ENCODE measurements at places on chromosomes 7 and 10.

GRCh38 chr10:64503429-64503828, 982.2 kb downstream of the REEP3 start:
- DNase-seq: no peak

DNA sequence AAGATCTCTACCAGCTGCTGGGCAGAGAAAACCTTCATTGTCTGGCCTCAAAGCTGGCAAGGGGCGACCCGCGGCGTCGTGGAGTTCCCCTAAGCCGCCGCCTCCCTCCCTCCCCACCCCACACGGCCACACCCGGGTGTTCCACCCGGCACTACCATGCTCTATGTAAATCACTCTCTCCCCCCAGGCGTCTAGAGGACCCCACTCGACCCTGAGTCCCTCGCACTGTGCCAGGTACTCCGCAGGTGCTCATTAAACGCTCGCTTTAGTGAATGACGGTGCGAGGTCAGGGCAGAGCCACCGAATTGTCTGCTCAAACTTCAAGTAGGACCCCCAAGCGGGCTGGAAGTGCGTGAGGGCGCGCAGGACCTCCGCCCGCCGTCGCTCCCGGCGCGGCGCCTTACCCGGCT, 628 bp downstream of the PARP12 start:
- peak; percentile 23 for DNase-seq

DNA sequence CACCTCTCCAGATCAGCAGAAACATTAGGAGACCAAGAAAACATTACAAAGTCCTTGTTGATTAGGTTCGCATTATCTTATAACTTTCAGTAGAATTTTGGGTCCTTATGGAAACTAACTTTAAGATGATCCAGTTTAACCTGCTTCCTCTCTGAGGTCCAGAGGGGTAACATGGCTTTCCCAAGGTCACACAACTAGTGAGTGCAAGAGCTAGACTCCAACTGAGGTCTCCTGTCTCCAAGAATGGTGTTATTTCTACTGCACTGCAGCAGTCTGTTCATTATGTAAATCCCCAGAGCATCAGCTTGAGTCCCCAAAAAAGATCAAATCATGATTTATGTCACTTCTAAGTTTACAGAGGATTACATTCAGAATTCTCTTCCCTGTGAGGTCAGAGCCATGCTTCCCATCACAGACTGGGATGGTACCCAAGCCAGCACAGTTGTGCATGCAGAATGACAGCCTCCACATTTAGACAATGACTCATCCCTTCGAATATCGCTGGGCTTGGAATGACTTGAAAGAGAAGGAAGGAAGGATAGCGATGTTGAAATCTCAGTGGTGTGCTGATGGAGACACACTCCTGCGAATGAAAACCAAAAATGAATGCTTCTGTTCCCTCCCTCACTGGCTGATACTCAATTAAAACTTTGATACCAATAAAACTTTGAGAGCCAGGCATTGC, 163.1 kb upstream of the PLXNA4 start:
- DNase-seq: no peak

DNA sequence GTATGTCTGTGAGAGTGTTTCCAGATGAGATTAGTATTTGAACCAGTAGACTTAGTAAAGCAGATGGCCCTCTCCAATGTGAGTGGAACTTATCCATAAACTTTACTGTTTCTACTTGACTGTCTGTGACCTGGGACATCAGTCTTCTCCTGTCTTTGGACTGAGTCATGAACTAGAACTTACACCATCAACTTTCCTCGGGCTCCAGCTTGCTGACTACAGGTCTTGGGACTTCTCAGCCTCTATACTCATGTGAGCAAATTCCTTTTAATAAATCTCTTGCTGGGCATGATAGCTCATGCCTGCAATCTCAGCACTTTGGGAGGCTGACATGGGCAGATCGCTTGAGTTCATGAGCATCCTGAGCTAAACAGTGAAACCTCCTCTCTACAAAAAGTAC, 25.7 kb upstream of the WAPL start:
- DNase-seq: no peak

- no peak for DNase-seq
Observed at GRCh38 chr7:94332571-94332970, 62.1 kb upstream of the COL1A2 start.

- no peak for DNase-seq
Observed at GRCh38 chr10:97428572-97428981, 2.6 kb downstream of the PGAM1 start.

GRCh38 chr10:10687751-10688150, 329.9 kb upstream of the CELF2 start:
- DNase-seq: no peak

GRCh38 chr10:88152728-88153133, 289.3 kb downstream of the PTEN start:
- peak; percentile 74 for DNase-seq

DNA sequence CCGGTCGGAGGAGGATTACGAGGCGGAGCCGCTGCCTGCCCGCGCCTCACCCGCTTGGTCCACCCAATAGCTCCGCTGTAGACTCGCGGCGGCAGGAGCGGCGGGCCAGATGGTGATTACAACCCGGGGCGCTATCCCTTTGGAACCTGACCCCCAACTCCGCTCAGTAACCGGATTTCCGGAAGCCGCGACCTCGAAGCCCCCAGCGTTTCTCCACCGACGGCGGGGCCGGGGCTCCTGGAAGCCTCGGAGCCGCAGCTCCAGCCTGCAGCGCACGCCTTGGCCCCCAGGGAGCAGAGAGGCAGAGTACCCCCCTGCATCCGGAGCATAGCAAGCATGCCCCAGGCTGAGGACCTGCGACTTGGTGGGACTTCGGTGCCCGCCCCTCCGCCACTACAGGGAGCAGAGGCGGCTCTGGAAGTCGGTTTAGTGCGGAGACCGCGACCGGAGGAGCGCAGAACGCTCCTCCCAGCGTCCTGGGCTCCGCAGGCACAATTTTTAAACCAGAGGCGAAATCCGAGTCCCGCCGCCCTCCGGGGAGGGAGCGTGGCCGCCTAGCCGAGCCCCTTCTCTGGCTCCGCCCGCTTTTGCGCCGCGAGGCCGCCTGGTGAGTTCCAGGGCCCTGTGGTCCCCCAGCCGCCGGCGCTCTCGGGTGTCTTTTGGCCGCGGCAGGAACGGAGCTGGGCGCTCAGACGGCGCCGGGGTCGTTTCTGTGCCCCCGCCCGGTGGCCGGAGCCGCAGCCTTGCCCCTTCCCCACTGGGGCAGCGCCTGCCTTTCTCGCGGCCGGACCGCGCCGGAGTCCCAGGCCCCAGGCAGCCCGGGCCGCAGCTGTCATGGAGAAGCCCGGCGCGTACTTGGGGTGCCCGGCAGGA, 28.2 kb upstream of the BMS1 start:
- no peak for DNase-seq

- no peak for DNase-seq
Observed at GRCh38 chr10:127408112-127408710, 140.9 kb upstream of the NPS start.

GRCh38 chr10:118968060-118968459, 61.5 kb upstream of the NANOS1 start:
- DNase-seq: no peak

GRCh38 chr7:35037211-35037525, at the start of gene DPY19L1:
DPY19L1 (minus strand) TSS chr7:35037485; CDS start chr7:35037394, 91 bp downstream.
- no peak for DNase-seq

GRCh38 chr10:97034958-97035769, 150.6 kb downstream of the SLIT1 start:
- no peak for DNase-seq

DNA sequence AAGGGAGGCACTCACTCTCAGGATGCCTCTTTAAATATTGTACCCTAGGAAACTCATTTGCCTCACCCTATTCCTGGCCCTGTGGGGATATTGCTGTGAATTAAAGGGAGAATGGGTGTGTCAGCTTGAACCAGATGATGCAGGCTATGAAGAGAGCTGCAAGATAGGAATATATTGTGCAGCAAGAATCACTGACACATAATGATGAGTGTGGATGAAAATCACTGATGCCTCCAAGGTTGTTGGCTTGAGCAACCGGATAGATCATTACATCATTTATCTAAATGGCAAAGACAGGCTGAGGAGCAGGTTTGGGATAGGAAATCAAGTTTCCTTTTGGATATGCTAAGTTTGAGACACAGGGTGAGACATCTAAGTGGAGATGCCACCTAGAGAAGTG, 6.2 kb downstream of the SLC26A4 start:
- DNase-seq: no peak

DNA sequence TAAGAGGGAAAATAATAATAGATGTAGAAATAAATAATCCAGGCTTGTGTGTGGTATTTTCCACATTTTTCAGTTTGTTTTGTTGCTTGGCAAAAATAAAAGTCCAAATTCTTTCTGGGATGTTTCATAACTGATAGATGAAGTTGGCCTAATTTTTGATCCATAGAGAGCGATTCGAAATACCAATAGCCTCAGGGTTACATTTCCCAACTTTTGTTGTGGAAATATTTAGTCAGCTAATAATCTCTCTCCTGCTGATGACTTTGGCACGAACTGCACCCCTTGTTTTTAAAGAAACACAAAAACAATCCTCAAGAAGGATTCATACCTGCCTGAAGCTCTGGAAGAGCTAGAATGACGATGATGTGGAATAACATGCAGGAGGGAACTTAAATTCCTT, 483.2 kb downstream of the ADRA2A start:
- DNase-seq: no peak

DNA sequence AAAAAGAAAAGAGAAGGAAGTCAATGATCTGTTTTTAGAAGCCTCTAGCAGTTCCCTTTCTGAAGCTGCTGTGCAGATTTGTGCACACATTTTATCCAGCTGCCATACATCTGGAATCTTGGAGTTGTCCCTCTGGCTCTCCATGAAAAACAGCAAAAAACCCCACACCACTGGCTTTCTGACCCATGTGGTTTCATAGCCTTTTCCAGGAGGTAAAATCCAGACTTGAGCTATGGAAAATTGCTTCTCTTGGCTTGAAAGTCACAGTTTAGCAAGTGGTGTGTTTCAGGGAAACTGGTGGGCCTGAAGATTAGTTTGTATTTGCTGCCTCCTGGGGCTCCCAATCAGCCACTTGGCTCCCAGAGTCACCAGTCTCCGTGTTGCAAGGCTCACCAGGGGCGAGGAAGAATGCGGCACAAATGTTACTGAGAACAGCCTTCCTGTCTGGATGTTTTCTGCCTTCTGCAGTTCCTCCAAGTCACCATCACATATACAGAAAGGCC, 50.1 kb upstream of the ADRB1 start:
- no peak for DNase-seq

GRCh38 chr10:114337510-114338462, 66.5 kb downstream of the AFAP1L2 start:
- DNase-seq: no peak

- DNase-seq: no peak
Observed at GRCh38 chr10:74255214-74255613, 104.2 kb downstream of the ADK start.

DNA sequence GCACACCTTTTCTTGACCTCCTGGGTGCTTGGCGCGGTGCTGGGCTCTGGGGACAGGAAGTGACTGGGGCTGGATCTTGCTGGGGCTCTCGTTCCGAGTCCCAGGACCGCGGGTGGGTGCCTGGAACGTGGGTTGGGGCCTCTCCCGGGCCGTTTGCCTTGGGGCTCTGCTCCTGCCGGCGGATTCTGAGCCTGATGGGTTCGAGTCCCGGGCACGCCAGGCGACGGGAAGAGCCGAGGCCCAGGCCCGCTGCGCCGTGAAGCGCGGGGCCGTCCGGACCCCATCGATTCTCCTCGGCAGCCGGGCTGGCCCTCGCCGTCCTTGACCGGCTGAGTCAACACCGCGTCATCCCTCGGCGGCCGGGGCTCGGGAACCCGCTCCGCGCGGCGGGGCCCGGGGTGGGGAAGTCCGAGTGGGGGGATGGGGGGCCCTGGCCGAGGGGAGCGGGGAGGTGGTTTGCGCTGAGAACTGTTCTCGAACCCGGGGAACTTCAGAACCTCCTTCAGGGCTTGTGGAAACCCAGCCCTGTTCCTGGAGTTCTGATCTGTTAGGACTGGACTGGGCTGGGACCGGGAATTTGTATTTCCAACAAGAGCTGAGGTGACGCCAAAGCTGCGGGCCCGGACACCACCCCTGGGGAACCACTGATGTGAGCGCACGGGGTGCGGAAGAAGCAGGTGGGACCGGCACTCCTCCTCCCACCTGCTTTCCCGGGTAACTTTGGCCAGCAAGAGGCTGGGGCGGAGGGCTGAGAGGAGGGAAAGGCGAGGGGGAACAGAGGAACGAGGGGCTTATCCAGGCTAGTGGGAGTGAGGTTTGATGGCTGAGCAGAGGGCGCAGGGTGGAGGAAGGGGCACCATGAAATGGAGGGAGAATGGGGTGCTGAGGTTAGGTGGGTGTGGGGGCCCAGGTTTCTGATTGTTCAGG, 6.2 kb downstream of the HHEX start:
- DNase-seq: no peak

DNA sequence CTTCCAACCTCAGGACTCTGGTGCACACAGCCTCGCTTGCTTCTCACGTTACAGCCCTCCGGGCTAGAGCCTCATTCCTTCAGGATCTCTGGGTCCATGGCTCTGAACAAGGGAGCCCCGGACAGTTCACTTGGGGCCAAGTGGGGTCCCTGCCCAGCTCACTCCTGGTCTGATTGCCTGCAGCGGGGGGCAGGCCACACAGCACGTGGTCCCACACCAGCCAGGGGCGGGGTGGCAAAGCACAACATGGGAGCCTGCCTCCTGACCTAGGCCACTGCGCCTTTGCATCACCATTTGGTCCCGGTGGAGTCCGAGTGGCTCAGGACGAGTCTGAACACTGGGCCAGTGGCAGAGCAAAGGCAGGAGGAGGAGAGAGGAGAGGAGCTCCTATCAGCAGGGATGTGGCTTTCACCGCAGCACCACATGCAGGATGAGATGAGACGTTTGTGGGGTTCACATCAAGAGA, 13.4 kb upstream of the CRYGN start:
- no peak for DNase-seq

- no peak for DNase-seq
Observed at GRCh38 chr10:87546971-87547413, 42.3 kb downstream of the MINPP1 start.

- no peak for DNase-seq
Observed at GRCh38 chr7:124323597-124323996, 290.7 kb upstream of the TMEM229A start.

DNA sequence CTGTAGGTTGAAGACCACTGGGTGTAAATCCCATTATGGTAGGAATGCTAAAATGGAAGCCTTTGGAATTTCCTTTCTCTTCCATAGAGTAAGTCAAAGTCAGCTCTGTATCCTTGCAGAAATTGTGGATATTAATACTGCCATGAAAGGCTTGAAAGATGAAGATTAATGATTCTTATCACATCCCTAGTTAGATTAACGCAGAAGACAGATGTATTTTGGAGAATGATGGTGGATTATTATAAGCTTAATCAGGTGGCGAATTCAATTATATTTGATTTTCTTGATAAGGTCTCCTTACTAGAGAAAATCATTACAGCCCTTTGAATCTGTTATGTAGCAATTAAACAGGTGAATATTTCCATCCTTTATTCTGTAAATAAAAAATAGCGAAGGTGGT, 270.1 kb downstream of the PHF14 start:
- DNase-seq: no peak

Measured in SW 1271 (cell line).